ENCODE measurements at places on chromosomes 2 and 18.
A peak's percentile ranks its signal among the peaks of the same experiment; 100 is the strongest.

DNA sequence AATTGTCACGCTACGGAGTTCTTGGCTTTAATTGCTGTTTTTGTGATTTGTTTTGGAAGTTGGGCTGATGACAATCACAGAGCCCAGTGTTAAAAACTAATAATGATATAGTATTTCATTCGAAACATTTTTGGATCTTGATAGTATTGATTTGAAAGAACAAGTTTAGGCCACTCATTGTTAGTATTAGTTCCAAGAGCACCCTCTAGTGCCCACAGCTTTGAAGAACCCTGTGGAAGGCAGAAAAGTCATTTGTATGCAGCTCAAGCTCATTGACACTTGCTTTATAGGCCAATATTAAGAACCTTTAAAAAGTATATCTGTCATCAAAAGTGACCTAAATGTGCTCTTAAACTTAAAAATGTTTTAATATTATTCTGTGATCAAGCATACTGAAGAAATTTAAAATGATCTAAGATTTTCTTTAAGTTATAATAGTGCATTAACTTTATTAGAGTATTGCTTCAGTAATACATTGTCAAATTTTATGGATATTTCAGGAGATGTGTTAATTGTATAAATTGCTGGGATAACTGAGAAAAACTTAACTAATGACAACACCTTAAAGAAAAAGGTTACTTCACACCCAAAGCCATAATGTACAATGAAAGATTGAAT is 191.0 kb downstream of the GRB14 start:
- no peak for DNase-seq

DNA sequence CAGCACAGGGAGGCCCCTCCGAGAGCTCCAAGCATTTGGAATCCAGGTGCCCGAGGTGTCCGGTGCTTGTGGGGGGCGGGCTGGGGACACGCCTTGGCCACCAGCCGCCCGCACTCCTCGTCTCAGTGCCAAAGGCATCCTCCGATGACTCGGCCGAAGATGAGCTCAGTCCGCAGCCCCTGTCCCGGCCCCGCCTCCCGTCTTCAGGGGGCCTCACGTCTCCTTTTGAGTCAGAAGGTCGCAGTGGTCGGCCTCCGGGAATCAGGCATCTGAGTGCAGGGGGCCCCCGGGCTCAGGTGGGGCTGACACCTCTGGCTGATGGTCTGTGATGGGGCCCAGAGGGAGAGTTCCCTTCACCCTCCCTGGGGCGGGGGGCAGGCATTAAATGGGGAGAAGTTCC is 74.8 kb downstream of the NFATC1 start:
- DNase-seq, result no peak

GRCh38 chr2:109057686-109058085 is 68.7 kb upstream of the EDAR start:
- DNase-seq, result no peak

- DNase-seq, result no peak
Observed at GRCh38 chr2:17781482-17781881, 27.5 kb downstream of the GEN1 start.

- DNase-seq, result no peak
Observed at GRCh38 chr2:229686122-229686919, 28.0 kb downstream of the DNER start.

GRCh38 chr2:15163326-15163725 is 397.8 kb downstream of the NBAS start:
- DNase-seq, result no peak

DNA sequence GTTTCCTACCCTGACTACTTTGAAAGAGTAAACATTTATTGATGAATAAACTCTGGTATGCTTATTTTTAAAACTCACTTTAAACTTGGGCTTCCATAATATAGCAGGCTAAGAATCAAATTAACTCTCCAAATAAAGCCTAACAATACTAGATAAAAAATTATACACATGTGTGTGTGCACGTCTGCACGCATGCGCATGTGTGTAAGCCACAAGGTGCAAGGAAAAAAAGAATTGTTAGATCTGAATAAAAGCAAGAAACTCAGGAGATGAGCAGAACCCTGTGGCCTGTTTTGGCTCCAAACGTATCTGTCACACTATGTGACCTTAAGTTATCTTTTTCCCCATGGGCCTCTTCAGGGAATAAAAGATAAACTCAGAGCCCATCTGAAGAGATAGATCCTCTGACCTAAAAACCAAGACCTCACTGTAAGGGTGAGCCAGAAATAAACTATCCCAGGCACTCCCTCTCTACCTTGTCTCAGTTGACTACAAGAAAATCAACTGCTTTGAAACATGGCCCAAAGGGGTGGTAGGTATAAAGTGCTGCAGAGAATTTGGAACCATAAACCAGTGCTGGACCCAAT is 6.3 kb downstream of the HDHD2 start:
- no peak for DNase-seq

DNA sequence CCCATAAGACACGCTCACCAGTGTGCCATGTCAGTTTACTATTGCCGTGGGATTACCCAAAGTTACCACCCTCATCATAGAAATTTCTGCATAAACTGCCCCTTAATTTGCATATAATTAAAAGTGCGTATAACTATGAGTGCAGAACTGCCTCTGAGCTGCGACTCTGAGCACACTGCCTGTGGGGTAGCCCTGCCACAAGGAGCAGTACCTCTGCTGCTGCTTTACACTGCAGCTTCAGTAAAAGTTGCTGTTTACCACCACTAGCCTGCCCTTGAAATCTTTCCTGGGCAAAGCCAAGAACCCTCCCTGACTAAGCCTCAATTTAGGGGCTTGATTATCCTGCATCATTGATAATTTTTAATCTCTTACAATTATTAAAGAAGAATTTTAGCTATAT is 213.9 kb upstream of the MAP2 start:
- DNase-seq, result no peak

DNA sequence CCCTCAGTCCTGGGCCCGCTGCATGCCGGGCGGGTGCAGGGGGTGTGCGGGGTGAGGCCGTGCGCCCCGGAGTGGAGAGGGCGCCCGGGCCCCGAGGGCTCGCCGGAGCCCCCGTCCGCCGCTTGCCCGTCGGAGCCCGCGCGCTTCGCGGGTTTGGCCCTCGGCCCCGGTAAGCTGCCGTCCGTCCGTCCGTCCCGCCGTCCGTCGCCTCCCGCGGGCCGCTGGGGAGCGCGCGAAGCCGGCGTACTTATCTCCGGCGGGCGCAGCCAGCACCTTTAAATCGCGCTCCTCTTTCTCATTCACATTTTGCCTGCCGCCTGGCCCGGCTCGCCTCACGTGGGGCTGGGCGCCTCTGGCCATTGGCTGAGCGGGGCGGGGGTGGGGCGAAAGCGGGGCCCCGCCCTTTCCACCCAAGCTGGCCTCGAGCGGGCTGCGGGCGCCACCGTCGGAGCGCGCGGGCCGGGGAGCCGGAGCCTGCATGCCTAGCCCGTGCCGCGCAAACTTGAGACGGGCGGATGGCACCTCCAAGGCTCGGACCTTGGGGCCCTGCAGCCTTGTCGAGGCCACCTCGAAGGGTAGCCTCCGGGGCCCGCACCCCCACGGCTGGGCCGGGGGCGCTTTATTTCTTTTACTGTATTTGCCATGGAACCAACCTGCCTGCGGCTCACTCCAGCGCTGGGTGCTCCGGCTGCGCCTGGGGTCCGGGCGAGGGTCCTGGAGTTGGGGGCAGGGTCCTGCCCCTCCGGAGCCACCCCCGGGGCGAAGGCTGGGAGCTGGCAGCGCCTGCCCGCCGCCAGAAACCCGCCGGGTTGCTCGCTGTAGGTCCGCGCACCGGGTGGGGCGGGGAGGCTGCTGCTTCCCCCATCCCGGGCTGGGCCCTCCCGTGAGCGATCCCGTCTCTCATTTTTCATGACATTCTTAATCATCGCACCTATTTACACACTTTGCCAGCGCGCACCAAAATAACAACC is at the start of gene GBX2:
TSS of gene GBX2 (minus strand) at position 277 of the 971 bp plus-strand sequence. CDS start 415 bp downstream, outside the sequence.
- DNase-seq, result peak; percentile 86

- peak; percentile 62 for DNase-seq
Observed at GRCh38 chr18:22346401-22346952, 71.2 kb downstream of the CTAGE1 start.

DNA sequence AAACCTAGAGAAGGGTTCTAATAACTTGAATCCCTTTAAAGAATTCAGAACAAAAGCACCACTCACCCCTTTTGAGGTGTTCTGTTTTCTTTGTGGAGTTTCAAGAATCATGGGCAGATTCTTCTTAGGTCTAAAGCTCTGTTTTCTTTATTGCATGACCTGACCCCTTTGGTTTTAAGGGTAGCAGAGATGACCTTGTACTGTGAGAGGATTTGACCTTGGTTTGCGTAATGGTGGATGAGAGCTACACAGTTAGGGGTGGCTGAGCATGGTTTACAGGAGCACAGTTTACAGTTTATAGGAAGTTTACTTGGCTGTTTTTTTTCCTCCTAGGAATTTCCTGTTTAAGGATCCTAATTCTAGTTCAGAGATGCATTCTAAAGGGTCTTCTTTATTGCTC is 1095.6 kb upstream of the NRXN1 start:
- DNase-seq, result no peak

DNA sequence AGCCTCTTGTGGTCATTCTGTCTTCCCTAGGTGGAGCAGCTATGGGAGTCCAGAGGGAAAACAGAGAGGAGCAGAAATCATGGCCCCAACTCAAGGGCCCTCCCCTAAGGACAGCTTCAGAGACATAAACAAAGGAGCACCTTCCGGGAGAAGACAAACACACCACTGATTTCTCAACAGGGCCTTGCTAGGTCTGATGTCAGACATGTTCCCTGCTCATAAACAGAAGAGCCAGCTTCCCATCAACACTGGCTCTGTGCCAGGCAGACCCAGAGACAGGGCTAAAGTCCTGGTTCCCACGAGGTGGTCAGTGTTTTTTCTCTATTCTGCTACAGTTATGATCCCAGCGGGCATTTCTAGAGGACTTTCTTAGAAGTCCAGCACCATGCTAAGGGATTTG is 19.3 kb downstream of the CXCR2 start:
- DNase-seq, result no peak

DNA sequence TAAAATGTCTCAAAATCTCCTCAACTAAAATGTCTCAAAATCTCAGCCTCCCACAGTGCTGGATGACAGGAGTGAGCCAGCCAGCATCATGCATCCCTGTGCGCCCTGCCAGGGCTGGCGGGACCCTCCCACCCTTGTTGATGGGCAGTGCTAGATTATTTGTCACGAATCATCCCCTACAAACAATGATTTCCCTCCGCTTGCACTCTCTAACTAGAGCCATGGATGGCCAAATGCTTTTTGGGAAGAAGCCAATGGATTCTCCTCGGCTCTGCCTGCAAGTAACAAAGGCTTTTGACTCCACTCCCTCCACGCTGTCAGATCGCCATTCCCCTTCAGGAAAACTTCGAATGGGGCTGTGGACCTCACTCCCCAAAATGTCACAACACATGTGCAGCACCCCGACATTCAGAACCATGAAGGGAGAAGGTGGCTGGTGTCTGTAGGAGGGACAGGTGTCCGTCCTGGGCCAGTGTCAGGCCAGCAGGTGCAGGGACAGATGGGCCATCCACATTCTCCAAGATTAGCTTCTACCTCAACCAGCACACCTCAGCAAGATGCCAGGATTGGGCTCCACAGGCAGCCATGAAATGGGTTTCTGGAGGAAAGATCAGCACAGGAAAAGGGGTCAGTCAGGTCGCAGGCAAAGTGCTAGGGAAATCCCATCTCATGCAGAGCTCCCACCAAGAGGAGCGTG is 11.5 kb downstream of the AMER3 start:
- no peak for DNase-seq

- no peak for DNase-seq
Observed at GRCh38 chr2:96501886-96502810, 3.0 kb downstream of the NEURL3 start.

DNA sequence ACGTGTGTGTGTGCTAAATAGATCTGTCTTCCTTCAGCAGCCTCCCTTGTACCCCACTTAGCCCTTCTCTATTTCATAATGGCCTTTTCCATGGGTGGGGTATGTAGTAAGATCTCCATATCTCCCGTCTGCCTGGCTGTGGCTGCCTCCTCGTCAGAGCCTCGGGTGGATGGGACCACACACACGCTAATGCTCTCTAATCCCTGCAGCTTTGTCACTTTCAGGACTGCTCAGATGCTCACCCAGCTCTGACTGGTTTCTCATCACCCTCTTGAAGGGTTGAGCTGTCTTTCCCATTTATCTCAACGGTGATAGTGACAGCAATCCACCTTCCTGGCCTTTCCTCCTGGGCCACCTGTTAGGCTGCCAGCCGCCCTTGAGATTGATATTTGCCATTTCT is 95.3 kb downstream of the DCC start:
- no peak for DNase-seq

GRCh38 chr2:45498661-45499550 is 112.2 kb downstream of the SRBD1 start:
- DNase-seq, result no peak
